ENCODE measurements at places on chromosomes 11 and 22.

- DNase-seq, result no peak
Measured at GRCh38 chr11:33509632-33510031, 191.0 kb downstream of the C11orf91 start.

GRCh38 chr11:19284881-19285280 lies 44.1 kb upstream of the E2F8 start:
- DNase-seq, result no peak

- DNase-seq, result no peak
Measured at GRCh38 chr11:67261946-67262681, 4.2 kb upstream of the GRK2 start.

DNA sequence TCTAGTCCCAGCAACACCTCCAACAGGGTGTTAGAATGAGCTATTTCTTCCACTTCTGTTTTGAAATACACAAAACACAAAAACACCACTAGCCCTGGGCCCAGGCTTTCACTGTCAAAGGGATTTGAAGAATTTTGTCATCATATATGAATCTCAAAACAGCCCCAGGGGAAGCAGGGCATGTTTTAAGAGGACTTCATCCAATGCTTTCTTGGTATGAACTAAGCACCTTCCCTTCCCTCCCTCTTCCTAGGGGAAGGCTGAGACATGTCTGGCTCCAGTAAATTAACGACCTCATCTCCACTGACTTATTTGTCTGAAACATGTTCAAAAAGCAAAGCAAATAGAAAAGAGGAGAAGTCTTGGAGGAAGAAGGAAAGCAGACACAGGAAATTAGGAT lies 75.7 kb upstream of the INCENP start:
- no peak for DNase-seq

- no peak for DNase-seq
Measured at GRCh38 chr11:17611503-17612220, 64.6 kb downstream of the OTOG start.

- no peak for DNase-seq
Measured at GRCh38 chr11:35605706-35606105, 12.6 kb upstream of the FJX1 start.

GRCh38 chr11:101803651-101804050 lies 111.2 kb upstream of the CEP126 start:
- no peak for DNase-seq

- no peak for DNase-seq
Measured at GRCh38 chr11:100404907-100405306, 282.2 kb upstream of the ARHGAP42 start.

DNA sequence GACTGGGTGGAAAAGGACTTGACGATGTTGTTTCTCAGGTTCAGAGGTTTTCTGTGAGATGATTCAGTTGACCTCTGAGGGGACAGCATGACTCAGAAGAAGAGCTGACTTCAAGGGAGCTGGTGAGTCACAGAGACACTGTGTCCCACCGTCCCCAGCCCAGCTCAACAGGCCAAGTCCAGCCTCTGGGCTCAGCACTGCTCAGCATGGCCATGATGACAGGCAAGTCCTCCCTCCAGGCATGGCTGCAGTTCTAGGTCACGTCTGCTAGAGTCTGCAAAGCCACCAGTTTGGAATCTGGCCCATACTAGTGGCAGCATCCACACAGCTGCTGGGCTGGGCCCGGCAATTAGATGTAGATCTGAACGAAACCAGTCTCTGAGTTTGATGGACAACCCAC lies 12.9 kb downstream of the TRIM29 start:
- no peak for DNase-seq

DNA sequence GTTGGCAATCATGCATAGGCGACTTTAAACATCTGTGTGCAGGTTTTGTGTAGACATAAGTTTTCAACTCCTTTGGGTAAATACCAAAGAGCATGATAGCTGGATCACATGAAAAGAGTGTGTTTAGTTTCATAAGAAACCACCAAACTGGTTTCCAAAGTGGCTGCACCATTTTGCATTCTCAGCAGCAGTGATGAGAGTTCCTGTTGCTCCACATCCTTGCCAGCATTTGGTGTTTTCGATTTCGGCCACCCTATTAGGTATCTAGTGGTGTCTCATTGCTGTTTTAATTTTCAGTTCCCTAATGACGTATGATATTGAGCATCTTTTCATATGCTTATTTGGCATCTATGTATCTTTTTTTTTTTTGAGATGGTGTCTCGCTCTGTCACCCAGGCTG lies 62.8 kb upstream of the CCND1 start:
- DNase-seq, result no peak

- DNase-seq, result no peak
Measured at GRCh38 chr11:80365076-80365725, 924.4 kb upstream of the TENM4 start.

DNA sequence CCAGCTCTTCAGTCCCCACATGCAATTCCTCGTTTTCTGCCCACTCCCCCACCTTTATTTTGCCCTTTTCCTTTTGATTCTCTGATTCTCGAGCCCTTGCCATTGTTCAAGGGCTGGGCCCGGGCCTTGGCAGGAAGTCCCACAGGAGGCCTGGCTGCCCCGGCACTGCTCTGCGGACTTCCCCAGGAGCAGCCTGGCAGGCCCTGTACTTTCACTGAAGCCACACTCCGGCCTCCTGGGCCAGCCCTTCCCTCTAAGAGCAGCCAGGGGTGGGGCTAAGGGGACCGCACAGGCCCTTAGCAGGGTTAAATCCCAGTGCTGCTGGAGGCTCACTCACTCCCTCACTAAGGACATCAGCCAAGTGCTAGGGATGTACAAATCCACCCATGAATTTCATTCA lies 4.1 kb downstream of the LRRC32 start:
- no peak for DNase-seq

DNA sequence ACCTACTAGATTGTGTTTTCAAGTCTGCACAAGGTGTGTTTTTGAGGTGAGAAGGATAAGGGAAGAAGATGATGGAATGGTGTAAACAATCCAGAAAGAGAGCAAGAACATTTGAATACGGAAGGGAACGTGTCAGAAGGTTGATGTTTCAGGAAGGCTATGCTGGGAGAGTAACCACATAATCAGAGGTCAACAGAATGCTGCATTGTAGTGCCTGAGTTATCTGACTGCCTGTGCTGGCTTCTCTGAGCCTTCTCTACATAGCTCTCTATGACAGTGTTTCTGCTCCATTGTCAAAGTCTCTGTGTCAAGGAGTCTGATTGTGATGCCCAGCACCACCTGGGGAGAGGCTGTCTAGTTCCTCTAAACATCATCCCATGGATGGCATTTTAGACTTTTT lies 74.1 kb downstream of the CYB5R2 start:
- no peak for DNase-seq

DNA sequence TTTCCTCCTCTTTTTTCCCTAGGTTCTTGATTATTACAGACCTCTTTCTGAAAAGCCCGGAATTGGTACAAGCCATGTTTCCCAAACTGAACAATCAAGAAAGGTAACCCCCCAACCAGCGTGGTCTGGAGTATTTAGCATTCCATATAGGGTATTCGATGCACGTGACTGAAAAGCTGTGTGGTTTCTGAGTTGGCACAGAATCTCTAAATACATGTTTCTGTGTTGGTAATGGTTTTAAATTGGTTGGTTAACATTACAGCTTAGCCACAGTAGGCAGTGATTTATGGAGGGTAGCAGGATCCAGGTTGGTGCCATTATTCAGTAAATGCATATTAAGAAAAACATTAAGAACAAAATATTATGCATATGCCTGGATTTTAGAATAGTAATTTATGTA lies 46.8 kb downstream of the ATXN10 start:
- no peak for DNase-seq

DNA sequence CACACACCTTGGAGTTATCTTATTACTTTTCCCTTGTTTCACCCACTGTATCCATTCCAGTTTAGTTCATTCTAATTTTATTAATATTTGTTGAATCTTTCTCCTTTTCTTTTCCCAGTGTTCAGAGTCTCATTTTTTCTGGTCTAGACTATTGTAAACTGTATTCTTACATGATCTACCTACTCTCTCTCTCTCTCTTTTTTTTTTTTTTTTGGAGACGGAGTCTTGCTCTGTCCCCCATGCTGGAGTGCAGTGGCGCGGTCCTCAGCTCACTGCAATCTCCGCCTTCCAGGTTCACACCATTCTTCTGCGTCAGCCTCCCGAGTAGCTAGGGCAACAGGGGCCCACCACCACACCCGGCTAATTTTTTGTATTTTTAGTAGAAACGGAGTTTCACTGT lies 2.1 kb downstream of the ANKRD42 start:
- no peak for DNase-seq

- DNase-seq, result no peak
Measured at GRCh38 chr11:111541254-111542061, 938 bp downstream of the LAYN start.

DNA sequence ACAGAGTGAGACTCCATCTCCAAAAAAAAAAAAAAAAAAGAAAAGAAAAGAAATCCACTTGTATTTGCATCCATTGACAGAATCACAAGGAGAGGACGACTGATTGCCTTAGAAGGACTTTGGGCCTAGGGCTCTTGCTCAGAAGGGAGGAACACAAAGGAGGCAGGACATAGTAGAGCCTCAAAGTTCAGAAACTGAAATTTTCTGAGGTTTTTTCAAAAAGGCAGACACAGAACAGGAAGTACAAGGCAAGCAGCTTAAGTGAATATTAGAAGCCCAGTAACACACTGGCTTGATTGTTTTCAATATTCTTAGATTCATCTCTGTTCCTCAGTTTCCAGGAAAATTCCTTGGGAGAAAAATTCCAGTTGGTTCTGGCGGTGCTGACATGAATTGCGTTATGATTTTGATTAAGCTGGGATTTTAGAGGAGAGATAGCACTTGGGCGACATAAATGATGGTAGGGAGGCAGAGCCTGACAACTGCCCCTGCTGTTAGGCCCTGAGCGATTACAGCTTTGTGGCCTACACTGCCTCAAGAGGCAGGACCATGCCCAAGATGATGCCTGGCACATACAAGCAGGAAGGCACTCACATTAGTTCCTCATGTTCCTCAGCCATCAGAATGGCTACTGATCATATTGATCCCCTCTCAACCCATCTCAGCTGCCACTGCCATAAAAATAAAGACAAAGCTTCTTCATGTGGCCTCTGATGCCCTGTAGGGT lies 15.3 kb downstream of the CLPB start:
- no peak for DNase-seq

GRCh38 chr11:133409799-133410198 lies 122.5 kb downstream of the OPCML start:
- DNase-seq, result no peak

DNA sequence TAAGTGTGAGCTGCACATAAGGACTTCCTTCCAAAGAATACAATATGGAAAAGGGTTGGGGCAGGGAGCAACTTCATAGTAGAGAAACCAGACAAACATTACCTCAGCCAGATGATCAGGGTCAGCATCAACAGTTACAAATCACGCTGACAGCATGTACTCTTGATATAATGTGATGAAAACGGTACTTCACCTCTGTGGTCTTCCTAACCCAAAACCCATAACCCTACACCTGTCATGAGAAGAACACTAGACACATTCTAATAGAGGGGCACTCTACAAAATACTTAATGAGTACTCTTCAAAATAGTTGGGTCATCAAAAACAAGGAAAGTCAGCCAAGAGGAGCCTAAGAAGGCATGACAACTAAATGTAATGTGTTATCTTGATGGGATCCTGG lies 43.9 kb downstream of the RRAS2 start:
- DNase-seq, result no peak

DNA sequence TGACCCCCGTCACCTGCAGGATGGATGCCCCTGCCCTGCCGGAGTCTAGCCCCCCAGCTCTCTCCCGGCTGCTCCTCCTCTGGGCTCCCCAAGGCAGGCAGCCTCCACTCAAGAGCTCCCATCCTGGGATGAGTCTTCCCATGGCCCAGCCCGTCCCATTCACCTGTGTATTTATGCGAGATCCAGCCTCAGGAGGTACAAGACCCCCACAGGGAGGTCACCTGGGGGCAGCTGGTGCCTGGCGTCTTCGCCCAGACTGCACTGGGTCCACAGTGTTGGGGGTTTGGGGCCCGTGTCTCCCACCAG lies 43.0 kb upstream of the ZC3H12C start:
- no peak for DNase-seq

DNA sequence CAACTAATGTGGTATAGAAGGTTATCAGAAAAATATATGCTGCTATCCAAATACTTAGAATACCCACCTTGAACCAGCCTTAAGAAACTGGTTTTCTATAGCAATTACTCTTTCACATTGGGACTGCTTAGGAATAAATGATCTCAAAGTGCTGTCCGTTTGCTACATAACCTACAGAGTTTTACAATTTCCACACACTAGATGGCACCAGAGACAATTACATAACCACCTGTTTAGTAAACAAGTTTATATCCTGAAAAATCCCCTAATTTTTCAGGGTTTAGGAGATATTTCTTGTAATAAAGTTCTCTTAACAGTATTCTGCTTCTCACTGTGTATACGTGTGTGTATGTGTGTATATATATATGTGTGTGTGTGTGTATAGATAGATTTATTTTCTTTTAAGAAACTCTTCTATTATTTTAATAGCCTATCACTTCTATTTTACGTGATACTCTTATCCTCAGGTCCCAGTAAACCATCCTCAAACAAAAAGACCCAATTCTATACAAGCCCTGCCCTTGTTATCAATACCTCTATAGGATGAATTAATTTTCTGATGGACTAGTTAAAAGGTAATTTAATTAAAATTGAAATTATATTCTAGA lies 6.7 kb upstream of the OR5I1 start:
- DNase-seq, result no peak

DNA sequence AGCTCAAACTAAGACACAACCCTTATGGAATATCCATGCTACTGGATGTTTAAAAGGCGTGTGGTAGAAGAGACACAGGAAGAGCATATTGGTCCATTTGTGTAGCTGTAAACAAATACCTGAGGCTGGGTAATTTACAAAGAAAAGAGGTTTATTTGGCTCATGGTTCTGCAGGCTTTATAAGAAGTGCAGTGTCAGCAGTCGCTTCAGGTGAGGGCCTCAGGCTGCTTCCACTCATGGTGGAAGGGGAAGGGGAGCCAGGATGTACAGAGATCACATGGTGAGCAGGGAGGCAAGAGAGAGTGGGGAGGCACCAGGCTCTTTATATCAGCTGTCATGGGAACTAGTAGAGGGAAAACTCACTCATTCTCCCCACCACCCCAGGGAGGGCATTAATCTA lies 31.8 kb upstream of the CSNK2A3 start:
- no peak for DNase-seq

DNA sequence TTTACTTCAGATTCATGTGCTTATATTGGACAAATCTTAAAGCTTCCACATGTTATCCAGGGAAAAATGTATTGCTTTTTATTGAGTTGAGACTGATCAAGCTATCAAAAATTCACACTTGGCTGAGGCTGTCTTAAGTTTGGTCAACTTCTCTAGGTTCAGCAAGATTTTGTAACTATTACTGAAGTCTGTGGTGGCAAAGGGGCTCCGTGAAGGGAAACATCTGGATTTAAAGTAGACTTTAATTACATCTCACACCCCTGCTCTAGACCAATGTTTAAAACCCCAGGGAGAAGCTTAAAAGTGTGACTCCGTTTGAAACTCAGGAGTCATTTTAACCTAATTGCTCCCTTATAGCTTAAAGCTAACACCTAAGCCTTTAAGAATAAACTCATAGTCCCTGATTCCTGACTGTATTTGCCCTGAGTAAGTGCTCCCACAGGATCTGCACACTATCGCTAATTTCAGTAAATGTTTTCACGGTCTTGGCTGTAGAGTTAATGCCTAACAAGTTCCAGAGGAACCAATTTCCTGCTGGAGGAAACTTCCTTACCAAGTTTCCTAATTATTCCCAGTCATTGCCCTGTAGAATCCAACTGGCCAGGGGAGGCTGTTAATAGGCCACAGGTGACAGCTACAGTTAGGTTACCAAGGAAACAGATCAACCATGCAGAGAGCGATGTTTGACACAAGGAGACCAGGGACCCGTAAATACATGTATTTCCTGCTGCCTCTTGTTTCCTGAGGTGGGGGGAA lies 40.5 kb downstream of the OR10A6 start:
- DNase-seq, result no peak
